Right atrium auricular region (tissue), 2 donors: ENCODE measurements at places on chromosomes 3 and 15.

GRCh38 chr15:23599053-23599452, 33.6 kb downstream of the MKRN3 start:
- no peak for DNase-seq

DNA sequence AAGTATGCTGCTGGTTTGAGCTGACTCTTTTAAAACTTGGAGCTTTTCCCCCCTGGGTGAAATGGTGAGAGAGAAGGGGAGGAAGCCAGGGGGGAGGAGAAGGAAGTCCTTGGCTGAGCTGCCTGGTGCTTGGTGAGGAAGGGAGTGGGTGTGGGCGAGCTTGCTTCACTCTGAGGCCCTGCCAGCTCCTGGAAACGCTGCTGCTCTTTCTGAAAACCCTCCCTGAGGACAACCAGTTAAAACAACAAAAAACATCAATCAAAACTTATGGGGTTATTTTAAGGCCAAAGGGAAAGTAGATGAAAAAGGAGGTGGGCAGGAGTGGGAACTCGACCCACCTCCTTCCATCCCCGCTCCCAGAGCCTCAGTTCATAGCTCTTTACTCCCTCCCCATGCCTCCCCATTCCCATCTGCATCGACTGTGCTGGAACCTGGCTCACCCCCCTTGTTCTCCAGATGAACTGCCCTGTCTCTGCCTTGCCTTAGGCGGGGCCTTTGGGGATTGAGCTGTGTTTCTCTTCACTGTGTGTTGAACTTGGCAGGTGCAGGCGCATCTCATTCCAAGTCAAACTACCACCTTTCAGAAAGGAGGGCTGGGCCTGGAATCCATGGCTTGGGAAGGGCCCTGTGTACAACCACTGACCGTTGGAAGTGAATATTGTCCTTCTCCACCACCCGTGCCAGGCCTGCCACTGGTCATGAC, 166.1 kb downstream of the ZNF621 start:
- DNase-seq = peak; percentile 90

DNA sequence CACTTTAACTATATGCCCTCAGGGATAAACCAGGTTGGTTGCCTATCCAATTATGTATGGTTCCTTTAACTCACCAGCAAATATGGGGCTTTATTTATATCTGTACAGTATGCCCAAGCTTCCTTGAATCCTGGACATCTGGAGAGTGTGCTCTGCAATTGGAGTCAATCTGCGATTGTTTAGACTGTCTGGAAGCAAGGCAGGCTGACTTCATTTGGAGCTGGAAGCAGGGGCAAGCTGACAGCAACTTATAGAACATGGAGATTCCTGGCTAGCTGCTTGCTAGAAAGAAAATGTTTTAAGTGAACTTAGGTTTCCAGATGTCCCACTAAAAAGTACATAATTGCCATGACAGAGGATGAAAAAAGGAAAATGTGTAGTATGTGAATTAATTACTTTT, 63.7 kb upstream of the TPRG1 start:
- no peak for DNase-seq

DNA sequence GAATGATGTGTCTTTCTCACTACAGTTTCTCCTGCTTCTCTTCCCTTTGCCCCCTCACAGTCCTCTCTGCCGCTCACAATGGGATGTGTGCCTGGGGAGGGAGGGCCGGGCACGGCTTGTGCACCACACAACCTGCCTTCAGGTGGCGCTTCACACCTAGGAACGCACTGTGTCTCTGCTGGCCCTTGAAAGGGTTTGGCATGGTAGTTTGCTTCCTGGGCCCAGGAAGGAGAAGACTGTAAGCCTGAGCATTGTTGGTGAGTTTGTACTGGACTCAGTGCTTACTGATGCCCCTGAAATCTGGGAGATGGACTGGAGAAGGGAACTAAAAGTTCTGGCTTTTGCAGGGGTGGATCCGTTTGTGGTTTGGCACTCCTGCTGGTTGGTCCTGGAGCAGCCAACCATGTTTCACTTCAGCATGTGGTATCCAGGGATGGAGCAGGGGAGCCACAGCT, 9.2 kb downstream of the ALPK3 start:
- DNase-seq = no peak

DNA sequence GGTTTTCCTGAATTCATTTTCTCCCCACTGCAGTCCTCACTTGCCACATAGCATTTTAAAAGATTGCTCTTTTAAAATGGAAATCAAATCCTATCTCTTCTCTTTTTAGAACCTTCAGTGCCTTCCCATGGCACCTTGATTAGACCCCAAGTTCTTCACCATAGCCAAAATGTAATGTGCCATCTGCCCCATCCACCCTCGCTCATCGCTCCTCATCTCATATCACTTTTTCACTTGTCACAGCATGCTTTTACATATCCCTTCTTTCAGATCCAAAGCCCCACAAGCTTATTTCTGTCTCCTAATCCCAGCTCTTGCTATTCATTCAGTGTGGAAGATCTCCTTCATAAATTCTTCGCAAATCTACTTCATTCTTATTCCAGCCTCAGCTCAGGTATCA, 161.7 kb downstream of the CD47 start:
- no peak for DNase-seq

- DNase-seq = no peak
Measured at GRCh38 chr3:159186581-159186980, 384.7 kb downstream of the MFSD1 start.

DNA sequence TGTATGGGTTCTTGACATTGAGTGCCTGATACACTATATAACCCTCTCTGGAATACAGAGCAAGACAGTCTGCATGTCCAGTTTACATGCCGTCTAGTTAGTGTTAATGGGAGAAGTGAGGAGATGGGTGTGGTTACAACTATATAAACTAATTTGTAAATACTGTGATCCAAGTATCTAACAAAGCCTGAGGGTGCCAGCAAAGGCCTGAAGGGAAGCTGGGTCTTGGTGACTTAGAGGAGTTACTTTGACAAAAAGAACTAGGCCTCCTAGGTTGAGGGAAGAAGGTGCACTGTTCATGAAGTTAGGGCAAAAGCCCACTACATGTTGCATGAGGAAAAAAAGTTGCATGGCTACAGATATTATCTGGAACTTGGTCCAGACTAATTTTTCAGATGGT, 2.3 kb downstream of the NSUN3 start:
- DNase-seq = no peak

GRCh38 chr3:129606636-129607390, at the start of gene PLXND1:
Gene PLXND1 (minus strand): TSS chr3:129606676. CDS start chr3:129606639, 37 bp downstream.
- peak; percentile 89 for DNase-seq

DNA sequence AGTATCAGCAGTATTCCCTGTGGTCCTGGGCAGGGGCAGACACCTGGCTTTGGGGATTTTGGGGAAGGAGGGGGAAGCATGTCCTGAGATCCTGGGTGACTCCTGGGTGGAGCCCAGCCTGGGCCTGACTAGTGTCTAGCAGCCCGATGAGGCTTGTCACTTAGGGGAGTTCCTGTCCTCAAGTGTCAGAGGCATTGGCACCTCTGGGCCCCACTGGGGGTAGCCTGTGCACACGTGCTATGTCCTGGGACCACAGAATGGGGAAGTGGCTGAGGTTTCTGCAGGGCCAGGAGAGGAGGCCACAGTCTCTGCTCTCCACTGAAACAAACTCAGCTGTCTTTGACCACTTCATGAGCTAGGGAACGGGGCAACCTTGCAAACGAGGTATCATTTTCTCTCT, 31.5 kb upstream of the ADCY5 start:
- no peak for DNase-seq

DNA sequence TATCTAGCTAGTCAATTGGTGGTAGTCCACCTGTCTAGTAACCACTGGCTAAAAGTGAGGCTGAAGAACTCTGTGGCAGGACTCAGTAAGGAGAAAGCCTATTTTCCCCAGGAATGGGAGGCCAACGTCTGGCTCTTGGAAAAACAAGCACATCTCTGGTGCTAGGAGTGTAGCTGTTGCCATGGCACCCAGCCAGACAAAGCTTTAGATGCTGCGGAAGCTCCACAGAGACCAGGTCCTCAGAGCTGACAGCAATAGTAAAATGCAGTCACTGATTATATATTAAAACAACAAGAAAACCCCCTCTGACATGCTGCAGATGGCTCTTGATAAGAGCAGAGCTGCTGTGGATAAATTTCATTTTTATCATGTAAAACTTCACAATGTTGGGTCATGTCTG, 124.9 kb upstream of the STRIT1 start:
- DNase-seq = no peak

DNA sequence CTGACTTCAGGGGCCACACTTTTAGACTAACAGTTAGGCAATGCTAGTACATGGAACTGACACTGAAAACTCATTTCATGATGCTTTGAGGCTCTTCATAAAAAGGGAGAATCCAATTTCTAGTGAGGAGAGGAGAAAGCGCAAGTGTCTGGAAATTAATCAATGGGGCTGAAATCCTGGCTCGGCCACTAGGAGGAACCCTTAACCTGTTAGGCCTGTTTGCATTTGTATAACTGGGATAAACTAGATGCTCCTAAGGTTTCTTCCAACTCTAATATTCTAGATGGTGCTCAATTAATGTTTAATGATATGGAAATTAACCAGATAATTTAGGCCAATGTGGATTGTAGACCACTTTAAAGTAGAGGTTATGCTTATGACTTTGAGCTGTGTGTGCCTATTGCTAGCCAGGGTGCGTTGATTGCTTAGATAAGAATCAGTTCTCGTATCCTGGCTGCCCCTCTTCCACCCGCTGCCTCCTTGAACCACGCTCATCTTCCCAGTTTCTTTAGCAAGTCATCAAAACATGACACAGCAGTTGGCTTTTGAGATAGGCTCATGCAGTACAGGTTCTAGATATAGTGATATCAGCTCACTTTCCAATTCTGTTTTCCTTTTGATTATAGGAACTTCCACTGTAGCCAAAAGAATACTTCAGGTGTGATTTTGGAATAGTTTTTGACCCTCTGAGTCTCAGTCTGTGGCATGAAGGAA, 16.8 kb upstream of the CRBN start:
- DNase-seq = no peak

DNA sequence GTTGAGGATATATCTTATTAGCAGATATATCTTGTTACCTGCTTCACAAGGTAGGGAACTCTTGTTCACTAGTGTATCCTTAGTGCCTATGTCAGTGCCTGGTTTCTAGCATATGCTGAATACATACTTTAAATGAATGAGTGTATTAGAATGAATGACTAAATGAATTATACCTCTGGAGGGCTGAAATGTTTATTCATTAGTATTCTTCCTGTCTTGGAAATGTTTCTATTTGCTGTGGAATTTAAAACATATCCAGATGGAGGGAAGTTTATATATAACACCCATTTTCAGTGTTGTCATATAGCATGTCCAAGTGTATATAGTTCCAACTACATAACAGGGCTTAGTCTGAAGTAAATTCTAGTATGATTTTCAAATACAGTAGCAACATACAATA, 581.5 kb downstream of the TBL1XR1 start:
- no peak for DNase-seq

GRCh38 chr15:99167201-99167600, 62.3 kb downstream of the SYNM start:
- DNase-seq = no peak

- DNase-seq = no peak
Measured at GRCh38 chr3:133910422-133910821, 14.7 kb upstream of the RAB6B start.

DNA sequence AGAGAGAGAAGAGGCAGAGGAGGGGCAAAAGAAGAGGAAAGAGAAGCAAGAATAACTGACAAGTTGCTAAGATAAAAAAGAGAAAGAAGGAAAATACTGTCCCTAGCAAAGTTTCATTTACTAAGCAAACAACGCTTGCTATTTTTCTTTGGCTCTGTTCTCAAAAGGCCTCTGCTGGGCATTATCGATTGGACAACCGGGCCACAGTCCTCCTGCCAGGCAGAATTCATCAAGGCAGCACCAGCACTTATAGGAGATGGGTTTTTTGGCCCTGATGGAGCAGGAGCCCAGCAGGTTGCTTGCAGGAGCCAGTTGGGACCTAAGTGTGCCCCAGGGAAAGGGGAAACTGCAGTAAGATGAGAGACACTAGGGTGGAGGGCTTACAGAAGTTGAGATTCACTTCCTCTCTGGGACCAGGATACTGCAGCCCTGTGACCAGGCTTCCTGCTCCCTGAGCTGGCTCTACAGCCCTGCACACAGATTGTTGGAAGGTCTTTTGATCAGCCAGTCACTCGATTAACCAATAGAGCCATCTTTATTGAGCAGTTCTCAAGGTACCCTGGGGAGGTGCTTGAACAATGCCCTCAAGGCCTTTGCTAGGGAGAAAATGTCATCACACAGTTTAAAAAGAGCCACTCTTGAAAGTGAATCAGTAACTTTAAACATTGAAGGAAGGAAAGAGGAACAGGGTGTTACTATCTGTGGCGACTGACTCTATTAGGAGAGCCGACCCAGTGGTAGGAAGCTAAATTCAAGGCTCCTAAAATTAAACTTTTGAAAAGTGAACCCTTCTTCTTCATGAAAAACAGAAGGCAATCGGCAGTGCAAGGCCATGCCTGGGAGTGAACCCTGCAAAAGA, 28.8 kb upstream of the GLCE start:
- no peak for DNase-seq

- no peak for DNase-seq
Measured at GRCh38 chr15:39411102-39411989, 169.5 kb upstream of the THBS1 start.

GRCh38 chr3:46395766-46396530, 10.9 kb downstream of the CCR5AS start:
- DNase-seq = no peak

- peak; percentile 90 for DNase-seq
Measured at GRCh38 chr15:75455424-75455981, 4.0 kb upstream of the SIN3A start.

DNA sequence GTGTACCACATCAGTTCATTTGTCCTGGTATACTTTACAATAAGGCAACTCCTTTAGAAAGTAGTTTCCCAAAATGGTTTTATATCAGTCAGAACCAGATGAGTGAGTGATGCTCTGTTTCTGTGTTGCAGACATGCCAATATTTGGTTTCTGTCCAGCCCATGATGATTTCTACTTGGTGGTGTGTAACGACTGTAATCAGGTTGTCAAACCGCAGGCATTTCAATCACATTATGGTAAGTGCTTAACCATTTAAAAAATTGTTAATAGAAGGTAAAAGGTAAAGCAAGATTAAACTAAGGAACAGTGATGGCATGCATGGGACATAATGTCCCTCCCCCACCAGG, 40.0 kb upstream of the SCAANT1 start:
- no peak for DNase-seq

DNA sequence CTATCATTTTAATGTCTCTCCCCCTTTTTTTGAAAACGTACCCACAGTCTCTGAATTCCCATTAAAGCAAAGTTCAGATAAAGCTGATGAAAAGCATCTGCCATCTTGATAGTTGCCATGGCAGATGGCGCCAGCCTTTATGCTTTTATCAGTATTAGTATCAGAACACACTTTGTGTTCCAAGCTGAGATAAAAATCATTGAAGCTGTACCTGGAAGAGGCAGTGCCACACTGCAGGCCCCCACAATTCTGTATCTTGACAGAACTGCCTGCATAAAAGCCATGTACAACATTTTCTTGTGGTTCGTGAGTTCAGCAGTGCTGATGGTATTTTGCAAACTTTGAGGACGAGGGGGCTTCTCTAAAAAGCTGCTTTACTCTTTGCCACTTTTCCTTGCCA, 311.7 kb downstream of the SATB1 start:
- no peak for DNase-seq

- DNase-seq = no peak
Measured at GRCh38 chr3:44337248-44337785, 1.2 kb upstream of the TCAIM start.

GRCh38 chr3:40876496-40876895, 322.8 kb upstream of the CTNNB1 start:
- no peak for DNase-seq

GRCh38 chr3:16513141-16514020, at the start of gene RFTN1:
Gene RFTN1 (minus strand): TSS chr3:16513699. CDS start chr3:16493869, 19,830 bp downstream.
- no peak for DNase-seq
